Activated naive CD4-positive, alpha-beta T cell (primary cell): ENCODE measurements at places on chromosomes 5 and 9.
A peak's percentile ranks its signal among the peaks of the same experiment; 100 is the strongest.

DNA sequence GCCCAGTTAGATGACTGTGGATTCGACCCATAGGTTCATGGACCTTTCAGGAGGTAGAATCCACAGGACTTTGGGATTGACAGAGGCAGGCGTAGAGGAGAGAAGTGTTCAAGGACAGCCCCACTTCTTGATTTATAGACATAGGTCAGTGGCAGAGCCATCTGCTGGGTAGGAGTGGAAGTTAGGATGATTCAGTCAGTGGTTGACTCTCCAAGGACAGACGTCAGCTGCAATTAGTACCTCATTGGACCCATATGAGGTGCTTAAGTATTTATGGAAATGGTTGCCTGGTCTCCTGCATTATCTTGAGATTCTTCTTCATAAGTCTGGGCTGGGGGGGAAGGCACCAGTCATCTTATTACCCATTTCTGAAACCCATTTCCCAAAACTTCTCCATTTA is 70.9 kb downstream of the SH3RF2 start:
- no peak for DNase-seq

DNA sequence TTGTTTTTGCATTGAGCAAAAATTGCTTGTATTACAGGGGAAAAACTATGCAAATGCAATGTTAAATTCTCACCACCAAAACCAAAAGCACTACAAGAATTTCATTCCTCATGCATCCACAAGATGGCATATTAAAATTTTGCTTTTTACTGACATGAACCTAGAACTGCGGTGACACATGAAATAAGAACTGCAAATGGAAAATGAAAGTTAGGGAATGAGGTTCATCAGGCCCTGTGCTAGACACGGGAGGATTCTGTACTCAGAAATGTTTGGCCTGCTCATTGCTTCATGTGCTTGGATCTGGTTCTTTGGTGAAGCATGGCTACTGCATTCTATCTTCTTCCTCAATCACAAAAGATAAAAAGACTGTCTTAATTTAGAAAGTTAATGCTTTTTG is 9.1 kb upstream of the RFK start:
- no peak for DNase-seq

DNA sequence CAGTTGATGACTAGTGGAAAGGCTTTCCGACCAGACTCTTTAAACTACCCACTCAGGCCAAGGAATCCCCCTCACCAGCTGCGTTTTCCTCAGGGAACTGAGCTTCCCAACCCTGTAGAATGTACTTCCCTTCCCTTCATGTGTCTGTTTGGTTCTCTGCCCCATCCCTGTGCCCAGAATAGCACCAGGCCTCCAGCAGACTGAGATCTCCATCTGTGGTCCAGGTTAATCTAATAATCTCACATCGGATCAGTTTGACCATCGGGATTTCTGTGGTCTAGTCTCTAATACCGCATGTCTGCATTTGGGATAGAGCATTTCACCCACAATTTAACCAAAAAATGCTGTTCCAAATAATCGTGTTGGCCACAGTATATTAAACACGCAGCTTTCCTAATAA is 237.2 kb downstream of the ROR2 start:
- DNase-seq, result no peak

GRCh38 chr9:38336341-38336740 is 56.2 kb upstream of the ALDH1B1 start:
- no peak for DNase-seq

DNA sequence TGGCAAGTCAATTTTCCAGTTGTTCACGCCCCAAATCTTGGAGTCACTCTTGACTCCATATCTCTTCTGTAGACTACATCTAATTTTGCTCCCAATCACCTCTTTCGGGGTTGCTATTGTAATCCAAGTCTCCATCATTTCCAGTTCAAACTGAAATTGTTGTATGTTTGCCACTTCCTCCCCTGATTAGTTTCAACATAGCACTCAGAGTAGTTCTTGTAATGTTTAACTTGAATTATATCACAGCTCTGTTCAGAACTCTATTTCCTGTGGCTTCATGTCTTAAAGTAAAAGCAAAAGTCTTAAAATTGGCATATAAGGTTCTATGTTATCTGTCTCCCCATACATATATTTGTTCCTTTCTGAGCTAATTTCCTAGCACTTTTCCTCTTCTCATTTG is 348.5 kb upstream of the RIOK2 start:
- no peak for DNase-seq

DNA sequence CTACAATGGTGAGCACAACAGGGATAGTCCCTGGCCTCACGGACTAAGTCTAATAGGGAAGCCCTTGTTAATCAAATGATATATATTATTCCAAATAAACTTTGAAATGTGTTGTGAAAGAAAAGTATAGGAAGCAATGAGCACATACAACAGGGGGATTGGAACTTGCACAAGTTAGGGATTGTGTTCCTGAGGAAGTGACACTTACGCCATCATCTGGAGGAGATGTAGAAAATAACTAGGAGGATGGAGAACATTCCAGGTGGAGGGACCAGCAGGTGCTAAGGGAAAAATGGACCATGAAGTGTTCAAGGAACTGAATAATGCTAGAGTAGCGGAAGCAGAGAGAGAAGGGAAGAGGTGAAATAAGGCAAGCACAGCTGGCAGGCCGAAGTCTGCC is 18.8 kb upstream of the RPS23 start:
- no peak for DNase-seq

GRCh38 chr9:76667521-76667957 is 96.7 kb upstream of the PCA3 start:
- DNase-seq, result no peak

- peak; percentile 16 for DNase-seq
Measured at GRCh38 chr5:151315998-151316597, 12.5 kb upstream of the SLC36A3 start.

DNA sequence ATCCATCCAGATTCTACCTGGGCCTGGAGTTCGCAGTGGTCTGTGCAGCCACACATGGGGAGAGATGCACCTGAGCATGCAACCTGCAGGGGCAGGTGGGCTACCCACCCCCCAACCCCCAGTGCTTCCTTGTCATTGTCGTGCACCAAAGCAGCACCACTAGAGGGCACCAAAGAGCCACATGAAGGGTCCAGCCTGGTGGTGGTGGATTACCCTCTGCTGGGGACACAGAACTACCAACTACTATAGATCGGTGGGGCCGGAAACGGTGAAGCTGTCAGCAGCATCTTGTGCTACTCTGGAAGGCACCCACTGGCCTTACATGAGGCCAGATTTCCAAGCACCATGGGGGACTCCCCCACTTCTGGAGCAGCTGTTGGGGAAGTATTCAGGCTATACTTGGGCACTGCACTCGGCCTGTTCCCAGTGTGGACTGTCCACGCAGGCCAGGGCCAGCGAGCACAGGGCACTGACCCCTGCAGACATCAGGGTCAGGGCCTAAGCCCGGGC is 60.2 kb upstream of the TBC1D2 start:
- DNase-seq, result peak; percentile 26

GRCh38 chr9:96214635-96215034 is 87.3 kb downstream of the HSD17B3 start:
- no peak for DNase-seq

DNA sequence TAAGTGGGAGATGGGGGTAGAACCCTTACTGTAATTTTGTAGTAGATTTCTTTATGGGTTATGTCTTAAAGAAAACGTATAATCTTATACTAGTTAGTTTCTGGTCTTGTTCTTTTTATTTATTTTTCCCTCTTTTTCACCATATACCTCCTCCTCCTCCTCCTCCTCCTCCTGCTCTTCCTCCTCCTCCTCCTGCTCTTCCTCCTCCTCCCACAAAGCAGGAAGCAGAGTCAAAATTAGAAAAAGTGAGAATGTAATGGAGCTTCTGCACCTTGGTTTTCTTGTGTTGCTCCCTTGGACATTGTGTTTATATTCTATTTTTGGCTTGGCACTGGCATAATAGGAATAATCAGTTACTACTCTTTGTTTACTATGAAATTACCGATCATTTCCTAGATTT is 4.5 kb downstream of the MACIR start:
- no peak for DNase-seq

DNA sequence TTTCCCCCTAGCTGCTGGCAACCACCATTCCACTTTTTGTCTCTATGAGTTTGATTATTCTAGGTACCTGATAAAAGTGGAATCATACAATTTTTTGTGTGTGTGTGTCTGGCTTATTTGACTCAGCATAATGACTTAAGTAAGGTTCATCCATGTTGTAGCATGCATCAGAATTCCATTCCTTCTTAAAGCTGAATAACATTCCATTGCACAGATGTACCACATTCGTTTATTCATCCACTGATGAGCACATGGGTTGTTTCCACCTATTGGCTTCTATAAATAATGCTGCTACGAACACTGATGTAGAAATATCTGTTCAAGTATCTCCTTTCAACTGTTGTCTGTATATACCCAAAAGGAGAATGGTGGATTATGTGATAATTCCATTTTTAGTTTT is 33.7 kb downstream of the AP3B1 start:
- no peak for DNase-seq

- DNase-seq, result no peak
Measured at GRCh38 chr9:76400534-76401096, 6.4 kb upstream of the RFK start.

DNA sequence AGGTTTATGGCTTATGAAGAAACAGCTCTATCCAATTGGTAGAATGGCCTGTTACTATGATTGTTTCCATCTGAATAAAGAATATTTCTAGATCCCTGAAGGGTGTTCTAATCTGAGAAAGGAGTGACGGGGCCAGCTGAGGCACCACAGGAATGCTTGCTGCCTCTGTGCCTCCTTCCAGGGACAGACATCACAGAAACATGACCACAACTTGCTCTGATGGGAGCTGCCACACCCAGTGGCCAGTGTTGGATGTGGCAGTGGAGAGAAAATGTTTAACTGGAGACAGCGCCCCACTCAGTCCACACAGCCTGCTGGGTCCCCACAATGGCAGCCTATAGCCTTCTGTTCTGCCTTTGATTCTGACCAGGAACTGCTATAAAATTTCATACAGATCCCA is 38.6 kb upstream of the TESK1 start:
- no peak for DNase-seq

GRCh38 chr9:976943-977837 is 735 bp downstream of the DMRT3 start:
- no peak for DNase-seq

DNA sequence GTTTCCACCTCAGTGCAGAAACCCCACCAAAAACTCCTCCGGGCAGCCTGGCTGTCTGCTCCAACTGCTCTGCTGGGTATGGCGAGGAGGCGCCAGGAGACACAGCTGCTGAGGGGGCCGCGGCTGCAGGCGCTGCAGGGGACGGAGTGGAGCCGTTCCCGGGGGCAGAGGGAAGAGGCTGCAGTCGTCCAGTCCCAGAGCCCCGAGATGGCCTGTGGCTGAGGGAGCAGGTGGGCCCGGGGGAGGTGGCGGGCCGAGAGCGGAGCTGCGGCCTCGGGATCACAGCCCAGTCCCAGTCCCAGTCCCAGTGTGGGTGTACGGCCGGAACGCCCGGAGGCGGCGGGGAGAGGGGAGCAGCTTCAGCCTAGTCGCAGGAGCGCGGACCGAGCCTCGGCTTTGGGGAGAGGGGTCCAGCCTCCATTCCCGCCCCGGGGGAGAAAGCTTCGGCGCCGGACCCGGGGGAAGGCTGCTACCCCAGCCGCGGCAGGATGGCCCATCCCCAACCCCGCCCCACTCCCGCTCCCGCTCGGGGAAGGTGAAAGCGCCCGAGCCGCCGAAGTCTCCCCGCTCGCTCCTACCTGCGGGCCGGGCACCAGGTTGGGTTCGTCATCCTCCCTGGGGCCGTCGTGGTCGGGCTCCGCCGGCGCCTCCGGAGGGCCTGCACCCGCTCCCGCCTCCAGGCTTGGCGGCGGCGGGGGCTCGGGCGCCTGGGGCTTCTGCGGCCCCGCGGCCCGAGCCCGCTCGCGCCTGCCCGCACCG is 513 bp downstream of the FAM193B start:
- DNase-seq, result peak; percentile 26

GRCh38 chr5:56588636-56589480 is 226.5 kb upstream of the MAP3K1 start:
- no peak for DNase-seq

DNA sequence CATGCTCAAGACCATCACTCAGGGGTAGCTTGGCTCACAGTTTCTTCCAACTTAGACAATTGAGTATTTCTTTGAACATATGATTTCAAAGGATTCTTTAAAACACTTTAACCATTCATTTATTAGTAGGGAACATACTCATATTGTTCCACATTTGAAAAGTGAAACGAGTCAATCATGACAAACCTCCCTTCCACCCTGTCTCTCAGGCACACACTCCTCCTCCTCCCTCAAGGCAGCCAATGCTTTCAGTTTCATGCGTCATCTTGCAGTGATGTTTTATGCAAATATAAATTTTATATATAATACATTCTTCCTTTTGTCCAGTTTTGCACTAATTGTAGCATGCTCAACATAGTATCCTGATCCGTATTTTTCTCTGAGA is 126.0 kb upstream of the BOD1 start:
- no peak for DNase-seq

- no peak for DNase-seq
Measured at GRCh38 chr9:136378170-136379002, 4.9 kb upstream of the CARD9 start.

- no peak for DNase-seq
Measured at GRCh38 chr9:81113453-81114124, 575.8 kb downstream of the TLE1 start.

GRCh38 chr5:12217039-12217438 is 312.8 kb upstream of the CTNND2 start:
- no peak for DNase-seq

GRCh38 chr9:89842267-89842768 is 237.5 kb downstream of the GADD45G start:
- no peak for DNase-seq

GRCh38 chr5:179816796-179817469 is 3.8 kb upstream of the SQSTM1 start:
- DNase-seq, result no peak

GRCh38 chr5:160537940-160538339 is 116.3 kb downstream of the PTTG1 start:
- no peak for DNase-seq

DNA sequence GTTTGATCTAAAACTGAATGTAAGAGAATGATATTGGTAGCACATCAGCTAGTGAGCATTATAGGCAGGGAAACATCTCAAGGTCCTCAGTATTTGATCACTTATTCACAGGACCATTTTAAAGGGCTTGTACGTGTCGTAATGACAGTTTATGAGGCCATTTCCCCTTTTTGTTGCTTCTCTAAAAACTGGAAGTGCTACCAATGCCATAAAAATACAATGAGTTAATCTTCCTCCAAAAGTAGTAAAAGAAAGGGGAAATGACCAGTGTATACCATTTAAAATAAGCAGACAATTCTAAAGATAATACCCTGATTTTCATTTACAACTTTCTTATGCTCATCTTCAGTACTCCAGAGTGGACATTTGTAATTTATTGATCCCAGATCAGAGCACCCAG is 285.8 kb upstream of the PCSK5 start:
- no peak for DNase-seq
